ENCODE measurements at places on chromosomes 1 and 21. TPM values are rescaled to one million over a fixed set of nuclear protein-coding genes. Genes with fewer than 3 reads are reported as not detected.
A peak's percentile ranks its signal among the peaks of the same experiment; 100 is the strongest.

The PALMD gene
- 34.2 TPM for total RNA-seq

The HES4 gene
- 15.4 TPM for total RNA-seq

The TMEM82 gene
- total RNA-seq: not detected

The PODN gene
- 107 TPM for total RNA-seq

The AIM2 gene
- 3.2 TPM for total RNA-seq

The MAEL gene
- total RNA-seq: not detected

The FNDC5 gene
- total RNA-seq: not detected

- H3K27me3 ChIP-seq: no peaks in the 10 kb centered on the region
- no peak overlapping the region for H3K4me3 ChIP-seq
- DNase-seq: no peak
- no peaks in the 10 kb centered on the region for H3K36me3 ChIP-seq
- H3K27ac ChIP-seq: no peak overlapping the region
Measured at GRCh38 chr1:15146971-15147376, 6.6 kb upstream of the TMEM51 start.

DNA sequence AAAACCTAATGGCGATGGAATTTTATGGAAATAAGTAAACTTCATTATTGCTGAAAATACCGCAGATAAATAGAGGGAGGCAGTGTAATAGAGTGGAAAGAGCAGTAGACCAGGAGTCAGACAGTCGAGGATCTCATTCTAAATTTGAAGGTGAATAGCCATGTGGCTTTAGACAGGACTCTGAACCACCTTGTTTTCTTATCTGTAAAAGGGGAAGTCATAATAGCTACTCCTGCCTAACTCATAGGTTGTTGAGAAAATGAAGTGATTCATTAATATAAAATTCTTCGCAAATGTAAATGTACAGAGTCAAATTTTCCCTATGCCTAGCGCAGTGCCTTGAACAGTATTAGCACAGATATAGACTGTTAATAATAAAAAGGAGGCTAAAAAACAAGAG lies 14.8 kb downstream of the RPS6KC1 start:
- H3K36me3 ChIP-seq: no peaks in the 10 kb centered on the region
- no peak overlapping the region for H3K27ac ChIP-seq
- H3K4me1 ChIP-seq: peaks cover 2% of the 10 kb centered on the region

GRCh38 chr1:64398936-64399335 lies 71.0 kb upstream of the CACHD1 start:
- no peak for DNase-seq
- no peaks in the 10 kb centered on the region for H3K36me3 ChIP-seq
- no peak overlapping the region for H3K4me3 ChIP-seq
- H3K27ac ChIP-seq: no peak overlapping the region
- H3K4me1 ChIP-seq: no peaks in the 10 kb centered on the region

DNA sequence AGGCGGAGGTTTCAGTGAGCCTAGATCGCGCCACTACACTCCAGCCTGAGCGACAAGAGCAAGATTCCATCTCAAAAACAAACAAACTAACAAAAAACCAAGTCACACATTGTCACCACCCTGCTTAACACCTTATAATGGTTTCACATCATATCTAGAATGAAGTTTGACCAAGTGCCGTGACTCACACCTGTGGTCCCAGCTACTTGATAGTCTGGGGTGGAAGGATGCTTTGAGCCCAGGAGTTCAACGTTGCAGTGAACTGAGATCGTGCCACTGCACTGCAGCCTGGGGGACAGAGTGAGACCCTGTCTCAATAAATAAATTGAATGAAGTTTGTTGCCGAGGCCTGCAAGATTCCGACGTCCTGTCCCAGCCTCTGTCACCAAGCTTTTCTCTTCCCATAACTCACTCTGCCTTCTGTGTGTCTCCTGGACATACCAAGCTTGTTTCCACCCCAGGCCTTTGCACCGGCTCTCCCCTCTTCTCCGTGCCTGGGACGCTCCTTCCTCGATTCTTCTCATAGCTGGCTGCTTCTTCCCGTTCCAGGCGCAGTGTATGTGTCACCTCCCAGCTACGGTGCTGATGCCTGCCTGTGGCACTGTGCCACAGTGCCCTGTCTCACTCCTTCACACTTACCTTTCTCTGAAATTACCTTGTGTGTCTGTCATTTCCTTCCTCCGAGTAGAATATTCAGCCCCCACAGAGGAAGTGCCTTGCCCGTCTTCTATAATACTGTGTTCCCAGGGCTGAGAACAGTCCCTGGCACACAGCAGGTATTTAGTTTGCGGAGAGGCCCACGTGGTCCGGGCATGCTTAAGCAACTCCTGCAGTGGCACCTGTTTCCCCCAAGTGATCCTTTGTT lies 3.8 kb upstream of the SELENON start:
- peak overlapping the region; percentile 51 for H3K27ac ChIP-seq
- no peak for DNase-seq
- H3K27me3 ChIP-seq: no peaks in the 10 kb centered on the region
- H3K4me1 ChIP-seq: peaks cover 51% of the 10 kb centered on the region
- H3K4me3 ChIP-seq: no peak overlapping the region

DNA sequence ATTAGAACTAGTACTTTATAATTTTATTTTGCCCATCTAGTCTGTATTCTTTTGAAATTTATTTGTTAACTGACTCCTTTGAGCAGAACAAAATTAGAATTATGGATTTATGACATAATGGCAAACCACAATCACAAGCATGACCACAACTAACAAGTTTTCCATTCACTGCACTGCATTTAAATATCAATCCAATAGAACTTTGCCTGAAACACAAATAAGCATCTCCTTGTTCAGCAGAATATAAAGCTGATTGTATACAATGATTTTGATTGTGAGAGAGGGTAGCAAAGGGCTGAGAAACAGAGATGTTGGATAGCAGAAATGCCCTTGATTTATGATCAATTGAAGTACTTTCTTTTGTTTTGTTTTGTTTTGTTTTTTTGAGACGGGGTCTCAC lies 495.5 kb upstream of the RGS18 start:
- H3K4me1 ChIP-seq: no peaks in the 10 kb centered on the region
- DNase-seq: no peak
- H3K4me3 ChIP-seq: no peak overlapping the region
- no peaks in the 10 kb centered on the region for H3K27me3 ChIP-seq

- no peaks in the 10 kb centered on the region for H3K27me3 ChIP-seq
- DNase-seq: no peak
- H3K4me1 ChIP-seq: peaks cover 59% of the 10 kb centered on the region
- H3K4me3 ChIP-seq: no peak overlapping the region
- H3K36me3 ChIP-seq: no peaks in the 10 kb centered on the region
Measured at GRCh38 chr1:94954263-94955220, 27.6 kb upstream of the CNN3 start.

GRCh38 chr1:147264158-147264768 lies 21.8 kb downstream of the CHD1L start:
- no peaks in the 10 kb centered on the region for H3K27me3 ChIP-seq
- H3K4me1 ChIP-seq: no peaks in the 10 kb centered on the region
- no peak overlapping the region for H3K27ac ChIP-seq
- DNase-seq: no peak

- no peaks in the 10 kb centered on the region for H3K4me1 ChIP-seq
- H3K27ac ChIP-seq: no peak overlapping the region
- DNase-seq: no peak
- no peaks in the 10 kb centered on the region for H3K27me3 ChIP-seq
- H3K4me3 ChIP-seq: no peak overlapping the region
- no peaks in the 10 kb centered on the region for H3K36me3 ChIP-seq
Measured at GRCh38 chr1:208741296-208741695, 497.1 kb upstream of the PLXNA2 start.

GRCh38 chr1:158121604-158122254 lies 59.0 kb upstream of the CD1D start:
- H3K4me3 ChIP-seq: no peak overlapping the region
- DNase-seq: no peak
- no peaks in the 10 kb centered on the region for H3K27me3 ChIP-seq
- no peaks in the 10 kb centered on the region for H3K36me3 ChIP-seq
- no peak overlapping the region for H3K27ac ChIP-seq

- peak overlapping the region; percentile 15 for H3K4me3 ChIP-seq
- no peak for DNase-seq
- H3K27me3 ChIP-seq: no peaks in the 10 kb centered on the region
- peaks cover 13% of the 10 kb centered on the region for H3K4me1 ChIP-seq
Measured at GRCh38 chr1:109161858-109162606, 48.1 kb downstream of the ELAPOR1 start.

DNA sequence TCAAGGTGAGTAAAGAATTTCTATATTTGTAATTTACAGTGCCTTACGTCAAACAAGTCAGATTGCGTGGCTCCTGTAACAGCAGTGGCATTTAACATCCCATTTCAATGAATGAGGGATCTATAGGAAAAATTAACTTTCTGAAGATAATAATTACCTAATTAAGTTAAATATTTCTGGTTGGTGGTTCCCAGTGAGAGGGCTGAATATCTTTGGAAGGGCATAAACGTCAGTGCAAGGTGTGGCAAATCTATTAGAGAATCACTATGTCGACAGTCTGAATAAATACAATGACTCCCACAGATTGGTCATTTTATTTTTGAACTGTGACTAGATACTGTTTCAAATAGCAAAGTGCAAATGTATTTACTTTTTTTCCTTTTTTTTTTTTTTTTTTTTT lies 80.0 kb downstream of the S1PR1 start:
- H3K27ac ChIP-seq: no peak overlapping the region
- H3K4me3 ChIP-seq: no peak overlapping the region
- H3K27me3 ChIP-seq: no peaks in the 10 kb centered on the region
- no peaks in the 10 kb centered on the region for H3K36me3 ChIP-seq

DNA sequence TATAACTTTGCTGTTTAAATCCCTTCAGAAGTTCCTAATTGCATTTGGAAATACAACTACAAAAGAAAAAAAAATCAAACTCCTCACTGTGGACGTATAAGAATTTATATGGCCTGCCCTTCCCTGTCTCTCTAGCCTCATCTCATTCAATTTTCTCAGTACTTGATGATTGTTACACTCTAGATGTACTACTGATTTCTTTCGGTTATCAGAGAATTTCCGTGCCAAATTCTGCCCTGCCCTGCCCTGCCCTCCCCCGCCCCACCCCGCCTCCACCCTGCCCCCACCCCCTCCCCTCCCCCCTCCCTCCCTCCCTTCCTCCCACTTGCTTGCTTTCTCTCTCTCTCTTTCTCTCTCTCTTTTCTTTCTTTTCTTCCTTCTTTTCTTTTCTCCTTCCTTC lies 71.7 kb upstream of the MPC2 start:
- no peaks in the 10 kb centered on the region for H3K36me3 ChIP-seq
- no peaks in the 10 kb centered on the region for H3K4me1 ChIP-seq
- H3K4me3 ChIP-seq: no peak overlapping the region
- no peaks in the 10 kb centered on the region for H3K27me3 ChIP-seq
- no peak for DNase-seq

DNA sequence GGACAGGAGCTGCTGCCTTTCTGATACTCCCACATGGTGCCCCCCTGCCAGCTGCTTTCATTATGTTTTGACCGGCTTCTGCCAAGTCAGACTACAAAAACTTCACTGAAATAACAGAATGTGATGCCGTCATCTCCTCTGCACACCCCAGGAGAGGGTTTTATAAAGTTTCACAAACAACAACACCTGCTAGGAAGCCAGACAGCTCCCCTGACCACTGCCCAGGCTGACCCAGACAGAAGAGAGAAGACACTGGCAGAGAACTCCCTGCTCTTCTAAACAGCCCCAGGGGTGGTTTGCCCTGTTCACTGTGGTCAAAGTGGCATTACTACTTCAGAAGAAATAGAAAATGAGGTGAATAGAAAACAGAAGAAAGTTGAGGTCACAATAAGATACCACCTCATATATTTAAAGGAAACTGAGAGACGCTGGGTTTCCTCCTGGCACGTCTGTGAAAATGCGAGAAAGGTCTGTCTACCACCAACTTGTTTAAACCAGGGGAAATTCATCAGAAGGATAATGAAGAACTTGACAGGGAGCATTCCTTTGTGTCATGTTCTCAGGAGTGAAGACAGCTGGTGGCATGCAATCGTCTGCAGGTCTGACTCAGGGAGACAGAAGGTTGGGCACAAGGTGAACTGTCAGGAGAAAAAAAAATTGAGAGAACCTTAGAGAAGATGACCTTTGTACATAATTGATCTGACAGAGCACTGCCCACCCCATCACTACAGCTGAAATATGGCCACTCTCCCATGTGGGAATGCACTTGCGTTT lies 119.0 kb upstream of the NFIA start:
- H3K27me3 ChIP-seq: no peaks in the 10 kb centered on the region
- H3K4me3 ChIP-seq: no peak overlapping the region
- no peaks in the 10 kb centered on the region for H3K4me1 ChIP-seq
- no peak for DNase-seq
- no peak overlapping the region for H3K27ac ChIP-seq

DNA sequence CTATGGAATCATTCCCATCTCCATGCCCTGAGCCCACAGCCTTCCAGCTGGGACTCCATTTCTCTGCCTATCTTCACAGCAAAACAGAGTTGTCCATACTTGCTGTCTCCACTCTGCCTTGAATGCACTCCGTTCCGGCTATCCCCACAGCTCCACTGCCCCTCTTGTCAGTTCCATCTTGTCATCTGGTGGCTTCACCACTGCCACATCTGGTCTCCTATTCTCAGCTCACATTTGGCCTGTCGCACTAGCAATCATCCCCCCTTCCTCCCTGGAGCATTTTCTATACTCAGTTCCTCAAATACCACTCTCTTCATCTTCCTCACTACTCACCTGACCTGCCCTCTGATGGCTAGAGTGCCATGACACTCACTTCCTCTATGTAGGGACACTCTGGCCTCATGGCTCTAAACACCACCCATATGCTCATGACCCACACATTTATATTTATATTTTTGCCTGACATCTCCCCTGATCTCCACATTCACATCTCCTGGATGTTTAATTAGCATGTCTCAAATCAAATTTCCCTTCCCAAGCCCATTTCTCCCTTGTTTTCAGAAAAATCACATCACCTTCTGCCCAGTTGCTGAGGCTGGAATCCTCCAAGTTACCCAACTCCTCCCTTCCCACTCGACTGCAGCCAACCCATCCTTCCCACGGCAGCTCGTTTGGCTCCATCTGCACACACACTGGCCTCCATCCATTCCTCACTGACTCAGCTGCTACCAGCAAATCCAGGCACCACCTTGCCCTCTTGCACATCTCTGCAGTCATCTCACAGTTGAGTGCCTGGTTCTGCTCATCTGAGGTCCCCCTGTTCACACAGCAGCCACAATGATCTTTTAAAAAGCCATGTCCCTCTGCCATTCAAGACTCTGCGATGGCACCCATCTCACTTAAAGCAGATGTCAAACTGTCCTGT lies 6.1 kb downstream of the ZNF692 start:
- H3K36me3 ChIP-seq: peaks cover 8% of the 10 kb centered on the region
- H3K27me3 ChIP-seq: no peaks in the 10 kb centered on the region

GRCh38 chr1:179007233-179007632 lies 18.5 kb upstream of the FAM20B start:
- H3K27ac ChIP-seq: no peak overlapping the region
- H3K4me1 ChIP-seq: no peaks in the 10 kb centered on the region
- no peaks in the 10 kb centered on the region for H3K27me3 ChIP-seq
- no peak overlapping the region for H3K4me3 ChIP-seq
- DNase-seq: no peak
- no peaks in the 10 kb centered on the region for H3K36me3 ChIP-seq
